CD4-positive, alpha-beta T cell treated with Interleukin-12 subunit alpha and Interleukin-12 subunit beta, for 1 hour (primary cell): ENCODE measurements at places on chromosomes 2 and 18.

GRCh38 chr2:29072251-29072650, 2.1 kb downstream of the PCARE start:
- DNase-seq: no peak

DNA sequence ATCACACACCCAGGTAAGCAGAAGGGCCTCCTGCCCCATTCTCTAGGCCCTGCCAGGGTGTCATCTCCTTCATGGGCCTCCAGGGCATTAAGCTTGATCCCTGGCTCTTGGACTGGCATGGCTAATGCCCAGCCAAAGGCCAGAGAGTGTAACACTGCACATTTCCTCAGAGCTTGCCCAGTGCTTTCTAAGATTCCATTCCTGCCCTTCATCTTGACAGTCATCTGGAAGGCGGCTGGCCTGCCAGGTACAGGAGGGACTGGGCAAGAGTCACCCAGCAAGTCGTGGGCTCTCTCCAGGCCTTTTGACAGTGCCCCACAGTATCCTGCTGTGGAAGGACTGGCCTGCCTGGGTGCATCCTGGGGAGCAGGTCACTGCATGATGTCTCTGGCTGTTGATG, 268.9 kb downstream of the HAUS1 start:
- DNase-seq: no peak

GRCh38 chr2:234641086-234641485, 144.2 kb upstream of the ARL4C start:
- no peak for DNase-seq

DNA sequence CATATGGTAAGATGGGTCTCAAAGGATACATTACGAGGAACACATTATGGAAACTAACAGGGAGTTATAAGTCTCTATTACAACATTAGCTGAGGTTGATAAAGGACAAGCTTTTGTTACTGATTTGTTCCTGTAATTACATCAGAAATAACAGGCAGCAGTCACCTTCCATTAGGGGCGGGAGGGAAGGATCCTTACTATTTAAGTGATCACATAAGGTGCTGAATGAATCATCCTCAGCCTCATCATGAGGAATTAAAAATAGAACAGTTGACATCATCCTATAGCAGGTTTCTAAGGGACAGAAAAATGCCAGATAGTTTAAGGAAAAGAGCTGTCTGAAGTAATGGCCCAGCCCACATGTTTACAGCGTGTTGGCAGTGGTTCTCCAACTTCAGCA, 86.9 kb upstream of the MGAT5 start:
- DNase-seq: no peak

DNA sequence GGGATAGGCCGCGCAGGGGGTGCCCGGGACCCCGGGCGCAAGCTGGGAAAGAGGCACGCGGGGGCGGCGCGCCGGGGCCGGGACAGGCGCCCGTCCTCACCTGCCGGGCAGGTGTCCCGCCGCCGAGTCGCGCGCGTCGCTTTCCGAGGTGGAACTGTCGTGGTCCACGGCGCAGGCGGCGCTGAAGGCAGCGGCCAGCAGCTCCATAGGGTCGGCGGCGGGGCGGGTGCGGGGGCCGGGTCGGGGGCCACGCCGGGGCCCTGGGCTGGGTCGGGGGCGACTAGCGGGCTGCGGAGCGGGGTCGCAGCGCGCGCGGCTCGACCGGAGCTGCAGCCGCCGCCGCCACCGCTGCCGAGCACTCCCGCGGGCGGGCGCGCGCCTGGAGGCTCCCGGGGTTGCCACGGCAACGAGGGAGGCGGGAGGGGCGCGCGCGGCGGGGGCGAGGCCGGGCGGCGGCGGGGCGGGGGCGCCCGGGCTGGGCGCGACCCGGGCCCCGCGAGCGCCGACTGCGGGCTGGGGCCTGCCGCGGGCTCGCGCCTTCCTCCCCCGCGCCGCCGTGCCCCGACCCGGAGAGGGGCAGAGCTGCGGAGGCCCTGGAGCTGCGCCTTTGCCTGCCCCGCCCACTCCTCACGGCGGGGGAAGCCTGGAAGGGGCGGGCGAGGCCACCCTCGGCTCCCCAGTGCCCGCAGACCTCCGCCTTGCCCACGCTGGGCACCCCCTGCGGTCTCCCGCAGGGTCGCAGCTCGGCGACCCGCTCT, 57.9 kb downstream of the SNORC start:
- no peak for DNase-seq

- DNase-seq: peak; percentile 91
These were observed 17.1 kb downstream of the ARHGAP25 start for GRCh38 chr2:68751397-68752339.
